ENCODE measurements at places on chromosomes 11 and 22. TPM values are rescaled to one million over a fixed set of nuclear protein-coding genes. Genes with fewer than 3 reads are reported as not detected.

Gene CAT
- 82.4 TPM for total RNA-seq

Gene ADORA2A
- total RNA-seq = 0.58 TPM

- no peaks in the 10 kb centered on the region for H3K36me3 ChIP-seq
- peaks cover 40% of the 10 kb centered on the region for H3K4me1 ChIP-seq
- no peak overlapping the region for H3K27ac ChIP-seq
- H3K27me3 ChIP-seq = no peaks in the 10 kb centered on the region
Measured at GRCh38 chr11:96158126-96158525, 184.9 kb downstream of the MAML2 start.

GRCh38 chr11:8286886-8287285 lies 23.2 kb upstream of the LMO1 start:
- H3K27ac ChIP-seq = no peak overlapping the region
- no peak overlapping the region for H3K4me3 ChIP-seq

GRCh38 chr11:60887556-60887955 lies 18.8 kb downstream of the PRPF19 start:
- no peak overlapping the region for H3K4me3 ChIP-seq
- peaks cover 6% of the 10 kb centered on the region for H3K4me1 ChIP-seq
- H3K27ac ChIP-seq = no peak overlapping the region
- no peaks in the 10 kb centered on the region for H3K27me3 ChIP-seq

DNA sequence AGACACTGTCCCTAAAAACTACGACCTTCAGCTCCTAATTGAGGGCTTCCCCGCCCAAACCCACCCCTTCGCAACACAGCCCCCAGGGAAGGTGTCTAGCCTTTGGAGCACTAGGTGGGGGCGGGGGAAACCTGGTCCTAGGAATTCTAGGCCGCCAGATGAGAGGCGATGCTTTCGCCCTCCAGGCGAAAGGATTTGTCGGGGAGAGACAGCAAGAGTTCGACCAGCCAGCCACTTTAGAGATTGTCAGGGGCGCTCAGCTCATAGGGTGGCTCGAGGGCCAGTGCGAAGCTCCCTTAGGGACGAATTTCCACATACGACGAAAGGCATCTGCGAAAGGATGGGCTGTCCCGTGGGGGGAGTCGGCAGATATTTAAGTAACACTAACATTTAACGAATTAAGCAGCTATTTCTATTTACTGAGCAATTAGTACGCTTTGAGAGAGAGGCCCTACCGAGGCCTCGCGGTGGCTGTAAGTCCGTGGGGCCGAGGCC lies 5.3 kb downstream of the CD248 start:
- no peaks in the 10 kb centered on the region for H3K27me3 ChIP-seq
- H3K36me3 ChIP-seq = no peaks in the 10 kb centered on the region
- peaks cover 23% of the 10 kb centered on the region for H3K4me1 ChIP-seq
- H3K4me3 ChIP-seq = peak overlapping the region; percentile 55
- peak overlapping the region; percentile 88 for H3K27ac ChIP-seq
